ENCODE measurements at places on chromosomes 1 and 21.

DNA sequence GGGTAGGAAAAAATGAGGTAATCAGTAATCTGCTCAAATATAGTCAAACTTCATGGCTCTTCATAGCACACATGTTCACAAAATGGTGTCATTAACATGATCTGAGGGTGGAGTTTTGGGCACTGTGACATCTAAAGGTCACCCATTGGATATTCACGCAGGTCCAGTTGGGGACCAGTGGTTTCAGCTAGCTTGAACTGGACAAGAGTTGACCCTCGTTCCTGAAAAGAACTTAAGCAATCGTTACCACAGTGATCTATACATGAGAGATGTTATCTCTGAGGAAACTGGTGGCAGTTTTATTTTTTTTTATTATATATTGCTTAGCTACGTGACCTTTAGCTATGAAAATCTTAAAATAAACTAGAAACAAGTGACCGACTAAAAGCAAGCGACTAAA, 3.0 kb upstream of the OR2C3 start:
- peak; percentile 21 for DNase-seq

GRCh38 chr1:70033266-70033873, 172.0 kb downstream of the LRRC40 start:
- DNase-seq, result no peak

- no peak for DNase-seq
Measured at GRCh38 chr1:232634096-232634495, 4.2 kb upstream of the SIPA1L2 start.

GRCh38 chr1:158045639-158046038, 52.2 kb downstream of the KIRREL1 start:
- no peak for DNase-seq

GRCh38 chr1:230345139-230345885, 80.8 kb downstream of the PGBD5 start:
- no peak for DNase-seq

DNA sequence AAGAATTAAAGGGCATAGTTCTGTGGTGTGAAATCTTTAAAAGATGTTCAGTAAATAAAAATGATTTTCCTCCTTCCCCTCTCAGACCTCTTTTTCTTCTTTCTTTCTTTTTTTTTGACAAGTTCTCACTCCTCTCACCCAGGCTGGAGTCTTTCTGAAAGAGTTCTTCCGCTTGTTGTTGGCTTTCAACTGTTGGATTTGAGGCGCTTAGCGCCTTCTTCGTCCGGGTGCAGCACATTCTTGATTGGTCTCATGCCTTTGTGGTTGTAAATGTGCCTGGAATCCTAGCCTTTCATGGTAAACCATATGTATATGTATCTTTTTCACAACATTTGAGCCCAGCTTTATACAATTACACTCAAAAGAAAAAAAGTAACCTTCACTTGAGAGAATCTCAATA, 980 bp upstream of the METTL18 start:
- peak; percentile 51 for DNase-seq

- DNase-seq, result no peak
Measured at GRCh38 chr1:153308540-153308939, 4.2 kb downstream of the PGLYRP3 start.

DNA sequence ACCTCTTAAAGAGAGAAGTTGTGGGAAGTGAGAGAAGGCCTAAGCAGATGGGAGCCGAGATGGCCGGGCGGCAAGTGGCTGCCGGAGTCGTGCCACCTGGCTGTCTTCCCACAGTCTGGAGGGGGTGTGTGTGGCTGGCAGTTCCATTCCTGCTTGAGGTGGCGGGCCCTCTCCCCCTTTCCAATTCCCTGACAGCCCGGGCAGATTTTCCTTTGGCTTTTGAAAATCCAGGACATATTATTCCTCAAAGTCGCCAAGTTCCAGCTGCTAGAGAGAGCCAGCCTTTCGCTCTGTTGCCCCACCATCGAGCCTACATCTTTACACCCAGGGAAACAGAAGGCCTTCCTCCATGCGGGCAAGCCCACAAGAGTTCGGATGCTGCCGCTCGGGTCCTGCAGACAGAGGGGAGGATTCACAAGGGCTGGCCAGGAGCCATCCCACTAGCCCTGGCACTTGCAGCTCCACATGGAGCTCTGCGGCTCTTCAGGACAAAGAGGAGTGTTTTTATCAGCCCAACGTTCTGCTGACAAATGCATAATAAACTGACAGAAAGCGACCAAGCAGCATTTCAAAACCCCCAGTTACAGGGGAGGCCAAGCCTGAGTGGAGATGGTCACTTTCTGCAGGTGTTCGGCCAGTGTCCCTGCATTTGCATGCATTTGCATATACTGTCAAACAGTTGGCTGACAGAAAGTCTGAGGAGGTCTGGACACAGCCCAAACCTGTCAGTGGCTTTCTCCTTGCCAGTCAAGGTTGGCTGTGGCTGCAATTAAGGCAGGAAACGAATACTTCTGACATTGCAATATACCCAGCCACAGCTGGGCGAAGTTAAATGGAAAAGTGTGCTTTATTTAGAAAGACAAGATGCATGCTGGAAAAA, 45.9 kb downstream of the OLIG1 start:
- DNase-seq, result no peak

GRCh38 chr1:36276688-36277087, 29.5 kb upstream of the SH3D21 start:
- DNase-seq, result no peak

DNA sequence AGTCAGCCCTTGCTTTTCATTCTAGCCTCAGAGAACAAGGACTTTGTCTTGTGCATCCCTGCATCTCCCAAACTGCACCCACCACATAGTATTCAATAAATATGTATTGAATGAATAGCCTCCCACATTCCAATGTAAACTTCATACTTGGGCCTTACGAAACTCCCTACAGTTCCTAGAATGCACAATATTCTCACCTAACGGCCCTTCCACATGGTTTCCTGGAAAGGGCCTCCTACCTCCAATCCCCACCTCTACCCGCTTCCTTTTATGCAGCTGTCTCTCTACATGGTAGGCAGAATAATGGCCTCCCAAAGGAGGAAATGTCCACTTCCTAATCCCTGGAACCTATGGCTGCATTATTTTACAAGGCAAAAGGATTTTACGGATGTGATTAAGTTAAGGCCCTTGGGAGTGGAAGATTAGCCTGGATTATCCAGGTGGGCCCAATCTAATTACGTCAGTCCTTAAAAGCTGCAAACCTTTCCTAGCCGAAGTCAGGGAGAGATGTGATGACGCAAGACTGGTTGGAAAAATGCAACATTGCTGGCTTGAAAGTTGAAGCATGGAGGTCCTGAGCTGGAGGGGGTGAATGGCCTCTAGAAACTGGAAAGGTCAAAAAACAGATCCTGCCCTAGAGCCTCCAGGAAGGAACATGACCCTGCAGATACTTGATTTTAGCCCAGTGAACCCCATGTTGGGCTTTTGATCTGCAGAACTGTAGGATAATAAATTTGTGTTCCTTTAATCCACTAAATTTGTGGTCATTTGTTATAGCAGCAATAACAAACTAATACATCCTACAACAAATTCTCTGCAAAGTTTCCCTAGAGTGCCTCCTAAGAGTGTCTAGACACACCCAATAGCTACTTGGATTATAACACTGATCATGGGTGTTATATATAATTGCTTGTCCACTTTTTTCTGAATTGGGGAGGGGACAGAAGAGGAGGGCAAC, 5.2 kb upstream of the PIK3C2B start:
- no peak for DNase-seq

DNA sequence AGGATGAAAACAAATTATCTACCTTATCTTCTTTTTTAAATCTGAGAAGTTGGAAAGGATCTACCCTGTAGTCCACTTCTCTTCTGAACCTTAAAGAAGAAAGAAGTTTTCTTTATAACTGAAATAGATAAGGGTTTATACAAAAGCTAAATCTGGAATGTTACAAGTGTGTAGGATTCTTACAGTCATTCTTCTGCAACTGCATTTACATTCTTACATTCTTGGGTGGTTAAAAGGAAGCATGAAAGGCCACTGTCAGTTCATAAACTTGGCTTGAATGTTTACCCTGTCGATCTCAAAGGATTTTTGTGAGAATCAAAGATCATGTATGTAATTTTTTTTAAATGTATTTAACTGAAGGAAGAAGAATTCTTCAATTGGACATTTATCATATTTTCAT, 142.1 kb upstream of the BRINP3 start:
- no peak for DNase-seq

GRCh38 chr1:65039066-65039465, 72.7 kb upstream of the JAK1 start:
- DNase-seq, result no peak

- DNase-seq, result no peak
Measured at GRCh38 chr1:95168761-95169351, 51.7 kb downstream of the TLCD4 start.

DNA sequence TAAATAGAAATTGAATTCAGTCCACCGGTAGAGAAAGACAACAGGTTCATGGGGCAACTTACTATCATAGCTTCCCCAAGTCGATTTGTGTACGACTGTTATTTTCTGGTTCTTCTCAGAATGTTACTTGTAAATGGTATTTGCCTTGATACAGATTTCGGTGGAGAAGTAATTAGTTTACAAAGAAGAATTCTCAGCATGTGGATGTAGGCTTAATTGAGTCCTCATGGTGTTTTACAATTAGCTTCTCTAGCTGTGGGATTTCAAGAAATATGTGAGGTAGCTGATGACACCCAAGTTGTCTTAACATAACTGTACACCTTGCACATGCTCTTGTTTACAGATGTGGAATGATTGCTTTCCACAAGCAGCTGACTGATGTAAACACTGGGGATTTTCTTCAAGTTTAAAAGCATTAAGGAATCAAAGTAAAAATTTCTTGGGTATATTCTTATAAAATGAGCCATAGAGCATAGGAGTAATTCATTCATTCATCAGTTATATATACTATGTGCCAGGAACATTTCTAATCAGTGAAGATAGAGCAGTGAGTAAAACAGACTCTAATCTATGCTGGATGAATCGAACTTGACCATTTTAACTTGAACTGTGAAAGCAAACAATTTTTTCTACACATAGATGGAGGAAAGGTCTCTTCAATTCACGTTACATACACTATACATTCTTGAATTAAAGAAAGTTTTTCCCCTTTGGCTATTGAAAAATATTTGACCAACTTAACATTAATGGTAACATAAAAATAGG, 1.4 kb downstream of the MACO1 start:
- no peak for DNase-seq

GRCh38 chr1:244615301-244615700, 37.6 kb upstream of the DESI2 start:
- DNase-seq, result no peak

DNA sequence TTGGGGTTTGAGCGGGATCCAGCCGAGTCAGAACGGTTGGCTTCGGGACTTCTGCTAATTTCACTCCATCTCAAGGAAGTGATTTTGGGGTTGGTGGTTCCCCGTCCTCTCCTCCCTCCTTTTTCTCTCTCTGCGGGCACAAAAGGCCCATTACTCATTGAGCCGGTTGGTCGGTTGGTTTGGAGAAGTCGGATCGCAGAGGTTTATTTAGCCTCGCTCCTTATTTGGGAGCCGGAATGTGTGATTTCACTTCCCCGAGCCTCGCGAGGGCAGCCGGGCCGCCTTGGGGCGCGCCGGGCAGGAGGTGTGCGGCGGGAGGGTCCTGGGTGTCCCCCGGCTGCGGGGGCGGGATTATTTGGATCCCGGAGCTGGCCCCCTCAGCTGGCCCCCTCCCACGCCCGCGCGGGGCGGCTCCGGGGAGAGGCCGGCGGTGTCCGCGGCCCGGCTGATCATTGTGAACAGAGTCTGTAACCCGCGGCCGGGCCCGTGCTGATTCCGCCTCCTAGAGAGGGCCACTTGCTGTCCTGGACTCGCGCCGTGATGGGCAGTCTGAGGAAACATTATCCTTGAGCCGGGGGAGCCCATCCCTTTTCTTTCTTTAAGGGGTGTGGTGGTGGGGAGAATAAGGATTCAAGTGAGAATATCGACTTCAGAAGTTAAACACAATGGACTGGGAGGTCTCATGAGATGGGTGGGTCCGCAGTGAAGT, 1.2 kb downstream of the MAPKAPK2 start:
- peak; percentile 80 for DNase-seq

DNA sequence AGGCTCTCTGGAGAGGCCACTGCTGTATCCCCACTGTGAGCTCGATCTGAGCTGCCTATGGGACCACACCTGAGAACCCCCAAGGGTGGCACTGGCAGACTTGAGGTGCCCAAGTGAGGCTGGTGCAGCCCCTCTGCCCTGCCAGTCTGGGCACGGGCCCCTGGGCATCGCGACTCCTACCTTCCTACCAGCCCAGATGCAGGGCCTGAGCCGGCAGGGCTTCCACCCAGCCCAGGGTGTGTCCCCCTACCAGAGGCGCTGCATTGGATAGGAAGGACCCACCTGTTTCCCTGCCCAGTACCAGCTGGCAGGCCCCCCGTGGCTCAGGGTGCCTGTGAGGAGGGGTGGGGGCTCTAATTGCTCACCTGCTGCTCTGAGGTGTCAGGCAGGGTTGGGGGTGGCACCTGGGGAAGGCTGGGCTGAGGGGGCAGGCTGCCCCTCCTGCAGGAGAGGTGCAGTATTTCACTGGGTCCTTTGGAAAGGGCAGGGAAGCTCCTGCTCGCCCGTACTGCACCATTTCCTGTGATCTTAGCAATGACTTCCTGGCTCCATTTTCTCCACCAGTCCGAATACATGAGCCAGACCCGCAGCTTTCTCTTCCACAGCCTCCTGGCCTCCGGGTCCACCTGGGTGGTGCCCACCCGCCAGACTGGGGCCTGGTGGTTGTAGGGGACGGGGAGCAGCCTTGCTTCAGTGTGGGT, 11.8 kb downstream of the TP73 start:
- no peak for DNase-seq

- no peak for DNase-seq
Measured at GRCh38 chr21:38869946-38870345, 64.2 kb downstream of the ETS2 start.

- peak; percentile 35 for DNase-seq
Measured at GRCh38 chr1:200880212-200880611, 7.4 kb downstream of the GPR25 start.

- DNase-seq, result no peak
Measured at GRCh38 chr1:201190624-201191051, at the start of gene IGFN1. TSS of gene IGFN1 (plus strand) at chr1:201190824. CDS start at chr1:201193294, 2,470 bp downstream.

DNA sequence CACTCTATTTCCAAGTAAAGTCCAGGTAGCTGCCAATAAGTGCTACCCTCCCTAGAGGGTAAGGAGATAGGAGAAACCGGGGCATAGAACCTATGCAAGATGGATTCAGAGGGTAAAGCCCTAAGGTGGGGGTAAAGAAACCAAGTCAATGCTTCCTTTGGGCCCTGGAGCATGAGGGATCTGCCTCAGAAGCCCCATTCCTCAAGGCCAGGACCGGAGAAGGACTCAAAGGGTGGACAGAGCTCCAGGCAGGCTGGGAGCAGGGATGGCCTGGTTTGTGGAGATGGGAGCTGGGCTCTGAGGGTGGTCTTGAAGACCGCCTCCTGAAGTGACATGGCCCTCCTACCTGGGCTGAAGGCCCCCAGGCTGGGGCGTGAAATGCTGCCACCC, 3.9 kb downstream of the EPHA2 start:
- no peak for DNase-seq

- DNase-seq, result no peak
Measured at GRCh38 chr1:239657291-239657690, 270.9 kb downstream of the CHRM3 start.
